ENCODE measurements at places on chromosomes 2 and 18.
A peak's percentile ranks its signal among the peaks of the same experiment; 100 is the strongest.

DNA sequence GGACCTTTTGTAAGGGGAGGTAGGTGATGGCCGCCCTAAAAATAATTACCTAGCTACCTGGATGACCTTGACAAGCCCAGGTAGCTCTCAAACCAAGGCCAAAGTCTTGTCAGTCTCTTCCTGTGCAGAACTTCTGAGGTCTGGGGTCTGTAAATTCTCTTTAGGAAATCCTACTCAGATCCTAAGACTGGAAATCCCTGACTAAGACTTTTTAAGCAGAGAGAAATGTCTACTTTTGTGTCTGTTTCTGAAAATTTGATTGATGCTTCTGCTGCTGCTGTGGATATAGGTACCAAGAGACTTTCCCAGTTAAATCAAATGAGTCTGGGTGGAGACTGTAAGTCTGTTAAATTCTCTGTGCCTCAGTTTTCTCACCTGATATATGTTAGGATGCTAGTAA lies 36.9 kb upstream of the SIX3 start:
- no peak for DNase-seq

GRCh38 chr2:117336496-117336895 lies 478.0 kb upstream of the DDX18 start:
- DNase-seq: no peak

- DNase-seq: no peak
Measured at GRCh38 chr2:173948842-173949241, 16.3 kb downstream of the SP3 start.

GRCh38 chr2:146077156-146077555 lies 1557.2 kb upstream of the ZEB2 start:
- DNase-seq: no peak

GRCh38 chr2:48548840-48549239 lies 18.9 kb downstream of the STON1 start:
- no peak for DNase-seq

DNA sequence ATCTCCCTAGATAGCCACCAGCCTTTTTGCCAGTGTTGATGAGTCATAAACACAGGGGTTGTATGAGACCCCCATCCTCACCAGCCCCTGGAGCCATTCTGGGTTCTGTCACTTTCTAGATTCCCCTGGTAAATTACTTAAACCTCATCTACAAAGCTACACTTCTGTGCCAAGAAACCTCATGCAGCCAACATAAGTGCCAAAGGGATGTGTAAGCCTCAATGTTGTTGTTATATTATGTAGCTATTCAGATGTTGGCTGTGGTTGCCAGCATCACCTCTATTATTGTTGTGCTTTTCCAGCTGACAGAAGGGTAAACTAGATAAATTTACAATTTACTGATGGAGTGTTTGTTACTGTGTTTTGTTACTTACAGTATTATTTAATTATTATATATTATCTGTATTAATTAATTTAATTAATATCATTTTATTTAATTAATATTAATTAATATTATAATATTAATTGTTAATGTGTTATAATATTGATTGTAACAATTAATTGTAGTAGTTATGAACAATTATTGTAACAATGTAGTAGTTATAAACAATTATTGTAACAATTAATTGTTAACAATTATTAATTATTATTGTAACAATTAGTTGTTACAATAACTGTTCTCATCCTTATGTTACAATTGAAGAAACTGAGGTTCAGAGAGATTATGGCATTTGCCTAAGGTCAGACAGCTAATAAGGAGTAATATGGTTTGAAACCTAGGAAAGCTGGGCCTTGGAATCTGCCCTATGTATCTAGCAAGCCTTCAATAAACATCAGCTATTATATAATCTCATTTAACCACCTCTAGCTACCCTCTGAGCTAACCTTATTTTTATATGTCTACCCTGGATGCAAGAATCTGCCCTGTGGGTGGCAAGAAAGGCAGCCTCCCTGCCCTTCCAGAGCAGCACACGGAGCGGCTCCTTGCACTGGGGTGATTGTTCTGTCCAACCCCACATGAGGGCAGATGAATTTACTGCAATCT lies 36.1 kb downstream of the PSTPIP2 start:
- DNase-seq: no peak

- DNase-seq: peak; percentile 94
Measured at GRCh38 chr18:45967007-45967706, at the start of gene EPG5. Gene EPG5 (minus strand): TSS chr18:45967329. CDS start chr18:45967239, 90 bp downstream.

DNA sequence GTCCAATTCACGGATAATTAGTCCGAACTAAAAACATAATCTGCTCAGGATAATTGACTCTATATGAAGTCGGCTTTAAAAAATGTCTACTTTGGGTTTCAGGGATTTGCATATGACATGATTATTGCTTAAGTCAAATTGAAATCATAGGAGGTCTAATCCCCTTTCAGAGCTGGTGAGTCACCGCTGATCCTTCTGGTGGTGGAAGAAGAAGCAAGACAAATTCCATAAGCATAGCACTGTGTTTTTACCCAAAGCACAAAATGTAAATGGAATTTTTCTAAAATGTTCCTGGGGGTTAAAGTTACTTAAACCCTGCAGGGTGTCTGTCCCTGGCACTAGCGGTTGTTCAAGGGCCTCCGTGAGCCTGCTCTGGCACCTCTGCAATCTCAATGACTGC lies 460.2 kb downstream of the LRATD1 start:
- DNase-seq: no peak

DNA sequence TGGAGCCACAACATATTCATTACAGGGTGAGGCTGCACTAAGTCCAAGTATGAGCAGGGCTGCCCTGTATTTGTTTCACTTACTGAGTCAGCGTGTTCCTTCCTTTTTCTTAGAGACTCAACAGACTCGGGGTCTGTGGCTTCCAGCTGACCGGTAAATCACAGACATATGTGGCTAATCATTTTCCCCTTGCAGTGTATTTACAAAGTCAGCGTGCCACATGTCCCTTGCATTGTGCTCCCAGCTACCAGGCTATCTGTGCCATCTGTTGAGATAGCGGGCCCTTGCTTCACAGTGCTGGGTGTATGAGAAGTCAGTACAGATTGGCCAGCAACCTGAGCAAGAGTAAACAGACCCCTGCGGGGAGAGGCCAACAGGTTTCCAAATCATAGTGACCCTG lies 254.3 kb downstream of the LRRTM1 start:
- DNase-seq: no peak

GRCh38 chr2:43948370-43948769 lies 47.4 kb downstream of the LRPPRC start:
- DNase-seq: no peak

- peak; percentile 11 for DNase-seq
Measured at GRCh38 chr2:46873604-46874068, 42.0 kb downstream of the MCFD2 start.

GRCh38 chr2:40401896-40402295 lies 50.0 kb downstream of the SLC8A1 start:
- no peak for DNase-seq

- DNase-seq: no peak
Measured at GRCh38 chr2:39796134-39796533, 17.1 kb upstream of the THUMPD2 start.

DNA sequence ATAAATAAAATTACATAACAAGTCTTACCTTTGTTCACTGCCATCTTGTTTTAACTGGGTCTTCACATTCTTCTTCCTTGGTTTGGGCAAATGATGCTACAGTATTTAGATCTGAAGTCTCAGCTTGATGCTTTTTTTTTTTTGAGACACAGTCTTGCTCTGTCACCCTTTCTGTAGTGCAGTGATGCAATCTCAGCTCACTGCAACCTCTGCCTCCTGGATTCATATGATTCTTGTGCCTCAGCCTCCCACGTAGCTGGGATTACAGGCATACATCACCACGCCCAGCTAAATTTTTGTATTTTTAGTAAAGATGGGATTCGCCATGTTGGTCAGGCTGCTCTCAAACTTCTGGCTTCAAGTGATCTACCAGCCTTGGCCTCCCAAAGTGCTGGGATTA lies 53.2 kb upstream of the MAT2A start:
- DNase-seq: no peak

GRCh38 chr2:18496516-18496915 lies 63.9 kb downstream of the RDH14 start:
- DNase-seq: no peak

- no peak for DNase-seq
Measured at GRCh38 chr18:65544701-65545100, 206.1 kb upstream of the CDH7 start.

DNA sequence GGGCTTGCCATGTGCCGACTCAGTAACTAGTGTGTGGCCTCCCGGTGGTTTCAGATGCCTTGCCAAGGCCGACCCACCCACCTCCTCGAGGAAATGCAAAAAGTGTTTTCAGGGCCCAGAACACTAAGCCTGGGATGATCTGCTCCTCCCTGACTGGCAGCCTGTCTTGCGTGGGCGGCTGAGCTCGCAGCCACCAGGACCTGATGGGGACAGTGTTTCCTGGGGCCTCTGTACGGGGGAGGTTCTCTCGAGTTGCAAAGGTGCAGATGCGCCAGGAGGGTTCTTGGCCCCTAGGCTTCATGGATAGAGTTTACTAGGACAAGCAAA lies 85.2 kb downstream of the GLI2 start:
- no peak for DNase-seq

GRCh38 chr2:56017784-56018183 lies 94.2 kb upstream of the EFEMP1 start:
- no peak for DNase-seq

GRCh38 chr2:233228376-233228775 lies 23.1 kb upstream of the ATG16L1 start:
- DNase-seq: no peak

DNA sequence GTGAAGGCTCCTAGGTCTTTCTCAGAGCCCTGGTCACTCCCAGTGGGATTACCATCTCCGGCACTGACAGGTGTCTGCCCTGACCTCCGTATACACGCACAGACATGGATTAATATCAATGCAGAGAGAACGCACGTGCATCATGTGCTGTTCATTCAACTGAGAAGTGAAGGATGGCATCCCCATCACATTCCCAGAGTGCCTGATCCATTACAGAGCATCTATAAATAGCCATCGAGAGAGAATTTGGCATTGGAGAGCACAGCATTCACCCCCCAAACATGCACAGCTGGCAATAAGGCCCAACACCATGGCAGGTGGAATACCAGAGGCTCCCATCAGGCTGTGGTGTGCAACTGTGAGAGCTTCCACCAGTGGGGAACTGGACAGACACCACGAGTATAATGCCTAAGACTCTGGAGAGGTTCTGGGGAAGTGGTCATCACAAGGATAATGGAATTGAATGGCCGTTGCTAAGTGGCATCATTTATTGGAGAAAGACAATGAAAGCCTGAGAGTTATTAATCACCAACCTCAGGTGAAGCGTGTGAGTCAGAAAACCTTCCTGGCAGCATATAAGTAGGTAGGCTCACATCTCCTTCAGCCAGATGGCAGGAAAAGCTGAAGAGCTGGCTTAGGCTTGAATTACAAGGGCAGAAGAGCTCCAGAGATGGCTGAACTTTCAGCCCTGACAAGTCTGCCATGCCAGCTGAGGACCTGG lies 244.5 kb upstream of the ID2 start:
- no peak for DNase-seq

DNA sequence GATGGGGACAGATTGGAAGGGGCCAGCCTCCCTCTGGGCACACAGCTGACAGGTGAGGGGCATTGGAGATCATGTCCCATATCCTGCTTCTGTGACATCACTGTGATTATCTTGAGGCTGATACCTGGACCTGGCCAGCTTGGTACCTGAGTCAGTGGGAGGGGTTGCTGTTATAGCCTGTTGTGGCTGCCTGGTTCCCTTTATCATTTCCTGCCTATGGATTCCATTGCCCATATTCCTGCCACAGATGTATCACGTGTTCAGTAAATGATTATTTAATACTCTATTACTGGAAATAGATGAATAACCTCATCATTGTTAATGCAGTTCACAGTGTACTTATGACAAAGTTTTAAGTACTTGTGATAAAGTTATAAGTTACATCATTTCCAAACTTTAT lies 7.8 kb upstream of the SCYGR1 start:
- DNase-seq: no peak

- no peak for DNase-seq
Measured at GRCh38 chr2:142065700-142066099, 65.1 kb downstream of the LRP1B start.

DNA sequence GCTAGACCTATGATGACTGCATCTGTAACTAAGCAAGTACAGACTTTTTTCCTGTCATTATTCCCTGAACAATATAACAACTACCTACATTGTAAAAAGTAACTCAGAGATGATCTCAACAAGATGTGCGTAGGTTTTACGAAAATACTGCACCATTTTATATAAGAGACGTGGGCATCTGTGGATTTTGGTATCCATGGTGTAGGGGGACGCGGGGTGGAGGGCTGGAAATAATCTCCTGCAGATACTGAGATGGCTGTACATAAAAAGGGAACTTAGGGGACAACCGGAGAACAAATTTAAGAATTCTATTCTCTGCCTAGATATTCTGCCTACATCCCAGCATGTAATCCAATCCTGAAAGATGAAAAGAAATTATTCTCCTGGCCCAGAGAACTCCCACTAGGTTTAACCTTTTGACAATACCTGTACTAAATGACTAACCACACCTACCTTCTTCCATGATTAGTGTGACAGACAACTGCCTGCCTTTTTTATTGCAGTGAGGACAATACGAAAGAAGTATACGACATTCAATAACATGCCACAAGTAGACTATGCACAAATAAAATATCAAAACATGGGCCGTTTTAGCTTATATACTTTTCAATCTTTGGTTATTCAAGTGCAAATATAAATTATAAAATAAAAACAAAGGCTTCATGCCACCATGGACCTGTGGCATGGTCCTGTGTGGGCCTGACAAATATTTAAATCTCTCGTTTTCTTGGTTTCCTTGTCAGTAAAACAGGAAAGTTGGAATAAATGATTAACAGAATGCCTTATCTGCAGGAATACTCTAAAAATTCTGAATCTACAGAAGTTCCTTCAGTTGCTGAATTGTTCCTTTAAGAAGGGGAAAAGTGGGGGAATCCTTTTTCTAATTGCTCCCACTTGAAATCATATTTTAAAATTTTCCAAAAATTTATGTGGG lies 46.3 kb downstream of the RTN4 start:
- DNase-seq: no peak

- no peak for DNase-seq
Measured at GRCh38 chr2:124272261-124272841, 247.3 kb downstream of the CNTNAP5 start.

GRCh38 chr2:45843136-45843535 lies 191.7 kb downstream of the PRKCE start:
- DNase-seq: no peak

DNA sequence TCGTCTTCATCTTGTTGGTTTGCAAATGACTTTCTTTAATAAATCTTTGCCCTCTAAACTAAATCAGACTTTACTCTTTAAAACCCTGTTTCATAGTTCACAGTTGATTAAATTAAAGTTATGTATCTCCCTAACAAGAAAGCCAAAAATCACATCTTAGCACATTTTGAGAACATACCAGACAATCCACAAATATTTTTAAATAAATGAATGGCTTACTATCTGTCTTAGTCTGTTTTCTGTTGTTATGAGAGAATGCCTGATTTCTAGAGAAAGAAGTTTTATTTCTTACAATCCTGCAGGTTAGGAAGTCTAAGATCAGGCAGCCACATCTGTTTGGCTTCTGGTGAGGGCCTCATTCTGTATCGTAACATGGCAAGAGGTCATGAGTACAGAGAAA lies 1090.2 kb upstream of the PIK3C3 start:
- no peak for DNase-seq

- DNase-seq: no peak
Measured at GRCh38 chr2:135208016-135208415, 155.9 kb downstream of the RAB3GAP1 start.

GRCh38 chr2:40281021-40281940 lies 170.6 kb downstream of the SLC8A1 start:
- no peak for DNase-seq

- no peak for DNase-seq
Measured at GRCh38 chr2:183476490-183476889, 352.2 kb downstream of the NUP35 start.
